ENCODE measurements at places on chromosomes 7 and 10.

GRCh38 chr10:74557098-74557497, 269.3 kb upstream of the KAT6B start:
- DNase-seq, result no peak

- no peak for DNase-seq
These were observed 30.0 kb upstream of the KNDC1 start for GRCh38 chr10:133129859-133130495.

DNA sequence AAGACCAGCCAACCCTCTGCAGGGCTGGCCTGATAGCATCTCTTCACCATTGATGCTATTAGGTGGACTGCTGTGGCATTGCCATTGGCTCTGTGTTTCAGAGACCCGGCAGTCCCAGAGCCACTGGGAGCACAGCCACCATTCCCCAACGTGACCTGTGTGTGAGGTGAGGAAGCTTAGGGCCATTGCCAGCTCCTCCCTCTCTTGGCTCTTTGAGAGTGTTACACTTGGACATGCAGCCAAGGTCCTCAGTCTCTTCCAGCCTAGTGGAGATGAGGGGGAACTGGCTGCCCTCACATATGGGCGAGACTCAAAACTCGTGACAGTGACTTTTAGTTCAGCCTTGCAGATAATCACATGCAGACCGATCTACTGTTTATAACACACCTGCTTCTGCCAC, 39.3 kb upstream of the HMX3 start:
- no peak for DNase-seq

DNA sequence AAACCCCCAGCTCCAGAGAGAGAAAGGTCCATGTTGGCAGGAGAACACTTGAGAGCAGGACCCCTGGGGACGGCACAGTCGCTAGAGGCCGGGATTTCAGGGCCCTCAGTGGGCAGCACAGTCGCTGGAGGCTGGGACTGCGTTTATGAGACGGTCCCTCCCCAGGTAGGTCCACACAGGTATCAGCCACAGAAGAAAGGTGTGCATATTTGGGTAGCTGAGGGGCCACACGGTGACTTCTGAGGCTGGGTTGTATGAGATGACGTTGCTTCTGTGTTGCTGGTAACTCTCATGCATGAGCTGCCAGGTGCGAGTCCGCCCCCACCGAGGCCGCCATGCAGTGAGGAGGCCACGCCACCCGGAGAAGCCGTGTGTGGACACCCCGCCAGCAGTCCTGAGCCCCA, 56.9 kb upstream of the PPP2R2D start:
- no peak for DNase-seq
